Neuronal stem cell (in vitro differentiated cells): ENCODE measurements at places on chromosomes 7 and 10.

- no peaks in the 10 kb centered on the region for H3K27me3 ChIP-seq
- H3K4me1 ChIP-seq, result no peaks in the 10 kb centered on the region
- DNase-seq, result no peak
- no peak overlapping the region for H3K27ac ChIP-seq
- H3K4me3 ChIP-seq, result no peak overlapping the region
- peaks cover 92% of the 10 kb centered on the region for H3K36me3 ChIP-seq
Observed at GRCh38 chr7:157542068-157543021, 205.5 kb downstream of the DNAJB6 start.

DNA sequence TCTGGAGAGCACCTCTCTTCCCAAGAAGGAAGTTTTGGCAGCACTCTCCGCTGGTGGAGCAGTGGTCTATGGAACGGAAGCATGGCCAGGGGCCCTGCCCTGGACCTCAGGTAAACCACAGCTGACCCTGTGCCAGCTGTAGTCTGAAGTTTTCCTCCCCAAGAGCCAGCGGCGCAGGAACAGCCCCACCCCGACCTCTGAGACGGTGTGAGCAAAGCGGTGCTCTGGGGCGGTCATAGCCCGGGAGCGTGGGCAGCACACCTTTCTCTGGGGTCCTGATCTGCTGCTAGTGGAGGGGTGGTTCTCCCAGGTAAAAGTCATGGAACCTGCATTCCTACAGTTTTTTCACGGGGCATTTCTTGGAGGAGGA, 52.6 kb downstream of the TSPAN15 start:
- no peak overlapping the region for H3K4me3 ChIP-seq
- H3K4me1 ChIP-seq, result peaks cover 2% of the 10 kb centered on the region
- no peak overlapping the region for H3K27ac ChIP-seq
- peaks cover 27% of the 10 kb centered on the region for H3K27me3 ChIP-seq
- H3K36me3 ChIP-seq, result no peaks in the 10 kb centered on the region

DNA sequence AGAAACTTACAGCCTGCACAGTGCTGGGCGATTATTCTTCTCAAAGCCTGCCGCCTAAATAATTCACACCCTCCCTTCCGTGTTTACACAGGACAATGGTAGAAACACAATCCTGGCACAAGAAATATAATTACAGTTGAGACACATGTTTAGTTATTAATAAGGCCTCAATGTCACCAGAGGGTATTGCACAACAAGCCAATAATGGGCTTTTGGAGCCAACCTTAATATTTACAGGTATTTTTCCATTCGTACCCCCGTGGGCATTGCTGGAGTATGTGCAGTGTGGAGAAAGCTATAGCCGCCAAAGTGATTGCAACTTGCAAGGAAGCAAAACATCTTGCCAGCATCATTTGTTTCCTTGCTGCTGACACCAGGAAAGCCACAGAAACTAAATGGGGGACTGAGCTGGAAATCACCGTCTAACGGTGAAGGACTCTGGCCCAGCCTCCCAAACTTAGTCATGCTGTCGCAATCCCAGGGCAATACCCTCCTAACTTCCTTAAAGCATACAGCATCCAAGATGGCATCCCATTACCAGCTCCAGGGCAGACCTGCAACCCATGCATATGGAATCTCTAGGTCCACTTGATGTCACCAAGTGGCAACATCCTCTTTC, 8.6 kb downstream of the CALN1 start:
- H3K27me3 ChIP-seq, result no peaks in the 10 kb centered on the region
- no peaks in the 10 kb centered on the region for H3K36me3 ChIP-seq
- H3K4me1 ChIP-seq, result no peaks in the 10 kb centered on the region
- DNase-seq, result no peak

GRCh38 chr10:64505501-64505900, 984.3 kb downstream of the REEP3 start:
- no peak overlapping the region for H3K27ac ChIP-seq
- DNase-seq, result no peak
- no peaks in the 10 kb centered on the region for H3K27me3 ChIP-seq
- no peak overlapping the region for H3K4me3 ChIP-seq
- H3K4me1 ChIP-seq, result no peaks in the 10 kb centered on the region

GRCh38 chr7:47400001-47400400, 181.9 kb downstream of the TNS3 start:
- peaks cover 21% of the 10 kb centered on the region for H3K36me3 ChIP-seq
- H3K4me1 ChIP-seq, result no peaks in the 10 kb centered on the region
- no peak overlapping the region for H3K4me3 ChIP-seq
- DNase-seq, result no peak
- H3K27me3 ChIP-seq, result no peaks in the 10 kb centered on the region

DNA sequence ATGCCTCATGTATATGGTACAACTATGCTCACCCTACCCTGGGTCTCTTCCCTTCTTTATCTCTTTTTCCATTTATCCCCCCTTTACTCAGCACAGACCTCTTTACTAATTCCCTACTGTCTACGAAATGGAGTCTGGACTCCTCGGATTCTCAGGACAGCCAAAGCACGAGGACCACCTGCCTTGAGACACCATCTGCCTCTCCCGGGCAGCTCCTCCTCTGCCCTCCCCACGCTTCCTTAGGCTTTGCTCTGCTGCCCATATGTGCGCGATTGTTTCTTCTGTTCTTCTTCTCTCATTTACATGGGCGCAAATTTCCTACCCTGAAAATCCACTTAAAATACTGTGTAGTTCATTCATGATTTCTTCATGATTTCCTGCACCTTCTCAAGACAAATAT, 62.7 kb upstream of the STK17A start:
- no peaks in the 10 kb centered on the region for H3K36me3 ChIP-seq
- H3K27ac ChIP-seq, result no peak overlapping the region
- H3K4me1 ChIP-seq, result no peaks in the 10 kb centered on the region
- no peak for DNase-seq
- no peaks in the 10 kb centered on the region for H3K27me3 ChIP-seq

GRCh38 chr7:24740871-24741270, 16.4 kb downstream of the GSDME start:
- H3K4me1 ChIP-seq, result no peaks in the 10 kb centered on the region
- no peak for DNase-seq
- H3K27me3 ChIP-seq, result no peaks in the 10 kb centered on the region
- H3K4me3 ChIP-seq, result no peak overlapping the region

- no peak overlapping the region for H3K27ac ChIP-seq
- no peaks in the 10 kb centered on the region for H3K36me3 ChIP-seq
- no peak overlapping the region for H3K4me3 ChIP-seq
Observed at GRCh38 chr10:92790440-92790839, 57.9 kb upstream of the EXOC6 start.

- H3K4me1 ChIP-seq, result no peaks in the 10 kb centered on the region
- H3K27ac ChIP-seq, result no peak overlapping the region
- no peak overlapping the region for H3K4me3 ChIP-seq
- no peaks in the 10 kb centered on the region for H3K36me3 ChIP-seq
- no peaks in the 10 kb centered on the region for H3K27me3 ChIP-seq
Observed at GRCh38 chr7:150446288-150446938, 4.0 kb upstream of the GIMAP8 start.

DNA sequence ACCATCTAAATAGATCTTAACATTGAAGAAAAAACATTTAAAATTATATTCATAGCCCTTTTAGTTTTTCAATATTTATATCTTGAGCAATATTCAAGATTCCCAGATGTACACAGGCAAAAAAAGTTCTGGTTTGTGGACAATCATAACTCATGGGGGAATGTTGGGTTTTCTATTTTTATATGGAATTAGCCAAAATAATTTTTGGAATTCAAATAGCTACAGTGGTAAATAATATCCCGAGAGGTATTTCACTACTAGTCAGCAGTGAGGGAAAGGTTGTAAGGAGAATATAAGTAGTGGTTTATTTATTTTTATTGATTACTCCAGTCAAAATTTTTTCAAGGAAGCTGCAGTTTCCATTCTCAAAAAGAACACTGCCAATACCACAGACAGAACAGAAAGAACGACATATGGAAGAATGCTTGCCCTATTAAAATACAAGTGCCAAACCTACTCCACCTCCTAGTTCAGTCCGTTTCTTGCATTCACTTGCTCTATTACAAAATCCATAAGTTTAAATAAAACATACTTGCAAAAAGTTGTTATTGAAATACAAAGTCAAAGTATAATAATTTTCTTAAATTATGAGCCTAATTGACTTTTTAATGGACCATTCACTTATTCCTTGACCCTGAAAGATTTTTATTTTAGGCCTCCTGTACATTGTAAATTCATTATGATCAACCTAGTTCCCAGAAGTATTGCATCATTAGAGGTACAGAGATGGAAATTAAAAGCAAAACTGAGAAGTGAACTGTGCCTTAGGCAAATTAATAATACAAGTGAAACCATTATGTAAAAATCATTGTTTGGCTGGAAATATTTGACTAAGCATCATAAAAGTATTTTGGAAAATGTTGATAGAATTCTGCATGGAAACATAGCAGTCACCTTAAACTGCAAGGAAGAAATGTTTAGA, 533.2 kb downstream of the PARD3 start:
- H3K4me1 ChIP-seq, result peaks cover 3% of the 10 kb centered on the region
- H3K27me3 ChIP-seq, result no peaks in the 10 kb centered on the region
- H3K27ac ChIP-seq, result no peak overlapping the region

DNA sequence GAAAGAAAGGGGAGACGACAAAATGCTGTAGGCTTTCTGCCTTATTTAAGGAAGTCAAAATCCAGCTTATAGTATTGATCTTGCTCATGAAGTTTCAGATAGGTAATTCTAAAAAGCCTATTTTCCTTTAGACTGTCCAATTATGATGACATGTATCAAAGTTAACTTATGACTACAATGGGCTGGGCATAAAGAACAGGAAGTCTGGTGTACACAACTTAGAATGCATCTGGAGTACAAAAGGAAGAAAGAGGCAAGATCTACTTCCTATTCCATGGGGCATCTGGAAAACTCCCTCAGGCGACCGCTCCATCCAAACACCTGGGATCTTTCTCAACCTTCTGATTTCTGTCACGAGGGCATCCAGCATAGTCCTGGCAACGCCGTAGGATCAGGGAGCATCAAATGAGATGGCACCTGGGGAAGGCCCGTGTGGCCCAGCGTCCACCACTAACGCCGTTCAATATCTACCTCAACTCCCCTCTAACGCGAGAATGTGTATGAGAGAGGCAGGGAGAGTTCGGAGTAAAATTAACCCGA, 512 bp downstream of the FAM24B start:
- no peaks in the 10 kb centered on the region for H3K36me3 ChIP-seq
- no peak overlapping the region for H3K27ac ChIP-seq
- no peaks in the 10 kb centered on the region for H3K27me3 ChIP-seq
- DNase-seq, result no peak
- peak overlapping the region; percentile 72 for H3K4me3 ChIP-seq

- H3K36me3 ChIP-seq, result no peaks in the 10 kb centered on the region
- no peak overlapping the region for H3K4me3 ChIP-seq
- H3K4me1 ChIP-seq, result no peaks in the 10 kb centered on the region
- no peak overlapping the region for H3K27ac ChIP-seq
- no peaks in the 10 kb centered on the region for H3K27me3 ChIP-seq
Observed at GRCh38 chr7:84783141-84783778, 403.6 kb downstream of the SEMA3D start.

- H3K27me3 ChIP-seq, result no peaks in the 10 kb centered on the region
- H3K4me1 ChIP-seq, result peaks cover 4% of the 10 kb centered on the region
Observed at GRCh38 chr7:129493555-129493954, 8.8 kb upstream of the SMKR1 start.

DNA sequence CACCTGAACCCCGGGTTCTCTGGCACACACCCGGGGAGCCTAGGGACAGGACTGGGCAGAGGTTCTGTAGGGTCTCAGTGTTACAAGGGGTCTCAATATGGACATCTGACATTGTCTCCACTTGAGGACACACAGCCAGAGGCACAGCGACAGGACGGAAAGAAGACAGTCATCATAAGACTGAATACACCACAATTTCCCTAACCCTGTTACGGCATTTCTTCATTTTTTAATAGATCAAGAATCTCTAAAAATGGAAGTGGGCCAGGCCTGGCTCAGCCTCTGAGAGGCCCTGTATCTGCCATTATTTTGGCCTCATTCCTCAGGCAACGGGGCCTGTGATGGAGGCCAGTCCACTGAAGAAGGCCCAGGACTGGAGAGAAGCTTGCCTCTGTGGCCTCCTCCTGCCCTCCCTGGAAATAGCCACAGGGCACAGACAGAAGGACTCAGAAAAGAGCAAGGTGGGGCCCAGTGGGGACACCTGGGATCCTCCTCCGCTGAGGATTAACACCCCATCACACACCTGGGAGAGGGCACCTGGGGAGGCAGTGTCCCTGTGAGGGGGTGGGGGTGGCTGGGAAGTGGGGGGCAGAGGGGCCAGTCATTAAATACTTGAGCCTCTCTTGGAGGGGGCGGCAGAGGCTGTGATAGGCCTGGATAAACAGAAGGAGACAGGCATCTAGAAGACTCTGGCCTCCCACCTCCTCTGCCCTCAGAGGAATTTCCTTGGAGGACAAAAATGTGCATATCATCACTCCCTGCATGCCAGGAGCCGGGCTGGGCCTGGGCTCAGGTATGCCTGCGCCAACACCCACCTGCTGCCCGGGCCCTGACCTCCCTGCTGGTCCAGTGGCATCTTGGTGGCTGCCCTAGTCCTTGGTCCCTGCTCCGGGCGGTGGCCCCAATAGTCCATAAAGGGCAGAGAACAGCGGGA, 8.0 kb downstream of the SPOCK2 start:
- H3K4me3 ChIP-seq, result no peak overlapping the region
- no peaks in the 10 kb centered on the region for H3K27me3 ChIP-seq
- H3K27ac ChIP-seq, result no peak overlapping the region
- DNase-seq, result no peak
- H3K4me1 ChIP-seq, result peaks cover 14% of the 10 kb centered on the region
- H3K36me3 ChIP-seq, result no peaks in the 10 kb centered on the region

GRCh38 chr7:37467002-37467401, 18.3 kb upstream of the ELMO1 start:
- peaks cover 2% of the 10 kb centered on the region for H3K36me3 ChIP-seq
- DNase-seq, result no peak
- no peak overlapping the region for H3K27ac ChIP-seq
- H3K27me3 ChIP-seq, result no peaks in the 10 kb centered on the region
- no peak overlapping the region for H3K4me3 ChIP-seq

DNA sequence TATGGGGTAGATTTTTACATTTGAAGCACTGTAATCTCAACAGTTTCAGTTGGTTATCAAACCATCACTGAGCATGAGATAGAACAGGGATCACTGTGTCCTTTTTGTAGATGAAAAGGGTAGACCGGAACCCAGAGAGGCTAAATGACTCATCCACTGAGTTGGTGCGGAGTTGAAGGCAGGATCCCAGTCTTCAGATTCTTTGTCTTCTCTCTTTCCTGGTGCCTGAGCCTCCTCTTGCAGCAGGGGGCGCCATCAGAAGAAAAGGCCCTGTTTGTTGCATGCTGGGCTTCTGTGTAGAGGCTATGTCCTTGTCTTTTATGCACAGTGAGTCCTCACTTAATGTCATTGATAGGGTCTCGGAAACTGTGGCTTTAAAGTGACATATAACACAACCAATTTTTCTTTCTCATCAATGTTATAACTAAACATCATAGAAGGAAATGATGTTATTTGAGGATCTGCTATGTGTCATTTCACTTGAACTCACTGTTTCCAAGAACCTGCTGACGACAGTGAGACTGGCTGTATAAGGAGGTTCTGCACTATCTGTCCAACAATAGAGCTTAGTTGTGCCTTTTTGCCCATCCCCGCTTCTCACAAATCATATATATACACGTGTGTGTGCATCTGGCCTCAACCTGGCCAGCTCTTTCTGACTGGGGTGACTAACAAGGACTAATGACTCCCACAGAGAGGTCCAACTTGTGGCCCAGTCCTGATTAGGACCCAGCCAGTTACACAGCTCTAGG, 14.3 kb downstream of the ZNF282 start:
- H3K4me3 ChIP-seq, result no peak overlapping the region
- no peaks in the 10 kb centered on the region for H3K4me1 ChIP-seq
- peak; percentile 23 for DNase-seq
- no peak overlapping the region for H3K27ac ChIP-seq
- H3K27me3 ChIP-seq, result no peaks in the 10 kb centered on the region
